ENCODE measurements at places on chromosomes 5 and 9.

DNA sequence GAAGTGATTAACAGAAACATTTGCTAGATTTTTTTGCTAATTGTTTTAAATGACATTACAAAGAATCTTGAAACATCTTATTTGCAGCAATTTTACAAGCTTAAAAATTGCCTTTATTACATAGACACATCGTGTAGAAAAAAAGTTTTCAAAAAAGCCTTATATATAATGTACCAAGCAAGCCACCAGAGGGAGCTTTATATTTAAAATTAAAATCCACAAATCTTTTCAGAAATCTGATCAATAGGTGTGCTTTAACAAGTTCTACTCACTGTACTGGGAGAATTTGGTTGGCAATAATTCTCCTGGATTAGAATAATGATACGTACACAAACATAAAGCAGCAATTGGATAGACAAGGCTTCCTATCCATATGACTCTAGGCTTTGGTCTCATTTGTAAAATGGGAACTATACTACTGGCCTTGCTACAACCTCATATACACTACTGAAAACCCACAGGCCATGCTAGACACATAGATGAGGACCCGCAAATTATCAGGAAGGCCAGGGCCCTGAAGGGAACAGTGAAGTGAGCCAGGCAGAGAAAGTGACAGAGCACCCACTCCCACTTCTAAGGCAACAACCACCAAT is 4.8 kb downstream of the PSMB7 start:
- DNase-seq = no peak

GRCh38 chr9:89436963-89437625 is 60.8 kb downstream of the SEMA4D start:
- DNase-seq = peak; percentile 23

- DNase-seq = no peak
These were observed 41.2 kb downstream of the SLC46A2 start for GRCh38 chr9:112849363-112849922.

GRCh38 chr5:143782588-143783386 is 29.2 kb upstream of the HMHB1 start:
- DNase-seq = no peak

GRCh38 chr5:1404062-1404461 is 41.2 kb downstream of the SLC6A3 start:
- DNase-seq = no peak

DNA sequence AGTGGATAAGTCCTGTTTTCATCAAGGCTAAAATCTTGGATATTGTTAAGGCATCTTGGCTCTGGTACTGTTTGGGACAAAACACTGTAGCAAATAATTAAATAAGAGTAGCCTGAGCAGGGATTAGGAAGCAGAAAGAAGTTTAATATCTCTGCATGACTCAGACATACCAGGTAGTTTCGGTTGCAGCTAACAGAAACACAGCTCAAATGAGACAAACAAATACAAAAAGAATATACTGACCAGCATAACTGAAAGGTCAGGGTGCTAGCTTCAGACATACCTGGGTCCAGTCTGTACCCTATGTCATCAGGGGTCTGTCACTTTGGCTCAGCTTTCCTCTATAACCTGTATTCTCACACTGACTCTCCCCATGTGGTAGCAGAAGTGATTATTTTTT is 156.4 kb upstream of the MAP3K1 start:
- no peak for DNase-seq

- no peak for DNase-seq
These were observed 18.3 kb upstream of the ANKRD55 start for GRCh38 chr5:56251440-56251839.

DNA sequence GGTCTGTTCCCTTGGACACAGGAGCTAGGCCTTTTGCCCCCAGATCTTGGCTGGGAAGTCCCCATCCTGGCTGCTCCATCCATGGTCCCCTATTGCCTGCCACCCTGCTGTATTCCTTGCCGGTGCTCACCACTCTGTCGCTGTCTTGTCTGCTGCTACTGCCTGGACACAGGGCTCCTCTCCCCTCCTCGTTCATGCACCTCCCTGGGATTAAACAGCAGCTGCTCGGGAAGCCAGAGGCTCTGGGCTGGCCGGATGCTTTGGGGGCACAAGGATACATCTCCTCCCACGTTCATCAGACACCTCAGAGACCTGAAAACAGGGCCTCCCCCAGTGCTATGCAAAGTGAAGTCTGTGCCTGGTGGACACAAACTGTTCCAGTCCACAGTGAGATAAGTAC is 110.4 kb downstream of the ZNF354C start:
- DNase-seq = no peak

- DNase-seq = no peak
These were observed 52.8 kb upstream of the CARTPT start for GRCh38 chr5:71666321-71666720.

All from esophagus squamous epithelium (tissue), 5 donors.